Cardiac ventricle fibroblast (primary cell): ENCODE measurements at places on chromosomes 2 and 18. TPM values are rescaled to one million over a fixed set of nuclear protein-coding genes. Genes with fewer than 3 reads are reported as not detected.

The ITSN2 gene
- 7.6 and 11.4 TPM in 2 replicates for total RNA-seq

The C2orf80 gene
- not detected in 2 replicates for total RNA-seq

The MATN3 gene
- 0.62 and 0.73 TPM in 2 replicates for total RNA-seq

The PCBP1 gene
- 155 and 163 TPM in 2 replicates for total RNA-seq

The CCDC121 gene
- 1.7 and 2.5 TPM in 2 replicates for total RNA-seq

The SLC4A1AP gene
- total RNA-seq: 11.2 and 12.2 TPM in 2 replicates

The SPP2 gene
- total RNA-seq: not detected in 2 replicates

The PRKCE gene
- total RNA-seq: 5.4 and 5.9 TPM in 2 replicates

The AGXT gene
- not detected in 2 replicates for total RNA-seq

The SH2D6 gene
- not detected in 2 replicates for total RNA-seq

The LDLRAD4 gene
- 0.12 TPM in 1 of 2 replicates, not detected in the other for total RNA-seq

The CRYBA2 gene
- total RNA-seq: not detected in 2 replicates

The CRYGD gene
- total RNA-seq: not detected in 2 replicates

The RAB6D gene
- not detected in 2 replicates for total RNA-seq

The PLEK gene
- not detected in 2 replicates for total RNA-seq

The YES1 gene
- 69.4 and 80.2 TPM in 2 replicates for total RNA-seq

The SPHKAP gene
- total RNA-seq: 0.05 TPM in 1 of 2 replicates, not detected in the other

The CREG2 gene
- total RNA-seq: 0.59 and 1.1 TPM in 2 replicates

The C2orf78 gene
- not detected in 2 replicates for total RNA-seq

The MAPK4 gene
- total RNA-seq: 0.10 TPM in 1 of 2 replicates, not detected in the other

The NEB gene
- 0.12 and 0.39 TPM in 2 replicates for total RNA-seq

The TSPYL6 gene
- total RNA-seq: not detected in 2 replicates

The LYPD6B gene
- total RNA-seq: not detected in 2 replicates

The SOCS6 gene
- total RNA-seq: 10.9 and 11.8 TPM in 2 replicates

The KCTD1 gene
- total RNA-seq: 10.1 and 15.4 TPM in 2 replicates

The MLPH gene
- 6.3 and 11.2 TPM in 2 replicates for total RNA-seq

The SYT4 gene
- not detected in 2 replicates for total RNA-seq

The FEV gene
- not detected in 2 replicates for total RNA-seq

The LAMA3 gene
- 1.4 and 2.1 TPM in 2 replicates for total RNA-seq

The SH3RF3 gene
- 5.4 and 5.6 TPM in 2 replicates for total RNA-seq

The ZEB2 gene
- total RNA-seq: 54.4 and 63.7 TPM in 2 replicates

The MRPL44 gene
- 26.5 and 36.5 TPM in 2 replicates for total RNA-seq

The TTR gene
- not detected in 2 replicates for total RNA-seq

The TTC39C gene
- 28.5 and 31.0 TPM in 2 replicates for total RNA-seq

The SCN9A gene
- 0.68 and 0.87 TPM in 2 replicates for total RNA-seq

The PXDN gene
- total RNA-seq: 239 and 240 TPM in 2 replicates

The IL1R1 gene
- 499 and 506 TPM in 2 replicates for total RNA-seq

The SCG2 gene
- 25.9 and 26.6 TPM in 2 replicates for total RNA-seq

The SLC38A11 gene
- not detected in 2 replicates for total RNA-seq

The DPP4 gene
- 101 and 106 TPM in 2 replicates for total RNA-seq

The R3HDM1 gene
- 16.0 and 21.7 TPM in 2 replicates for total RNA-seq

The GNAL gene
- total RNA-seq: 1.2 and 1.5 TPM in 2 replicates

The THADA gene
- total RNA-seq: 13.3 and 18.2 TPM in 2 replicates

The CRACDL gene
- 0.50 TPM in 1 of 2 replicates, not detected in the other for total RNA-seq

The NTSR2 gene
- not detected in 2 replicates for total RNA-seq

The HOXD10 gene
- not detected in 2 replicates for total RNA-seq

The LDAH gene
- 11.5 and 16.2 TPM in 2 replicates for total RNA-seq

The ANKRD30B gene
- not detected in 2 replicates for total RNA-seq

The OSR1 gene
- 70.5 and 75.7 TPM in 2 replicates for total RNA-seq

The G6PC2 gene
- not detected in 2 replicates for total RNA-seq

The CRYGC gene
- total RNA-seq: not detected in 2 replicates

The CAPN14 gene
- total RNA-seq: not detected in 2 replicates

The VWA3B gene
- total RNA-seq: not detected in 2 replicates

The SLC19A3 gene
- total RNA-seq: 5.2 and 9.9 TPM in 2 replicates

The FAP gene
- 21.2 and 21.8 TPM in 2 replicates for total RNA-seq

The COL3A1 gene
- total RNA-seq: 10,648 and 10,756 TPM in 2 replicates

The NR4A2 gene
- 0.19 and 1.6 TPM in 2 replicates for total RNA-seq

The PSMA8 gene
- not detected in 2 replicates for total RNA-seq
